T-helper 17 cell (primary cell): ENCODE measurements at places on chromosomes 16 and 17.

DNA sequence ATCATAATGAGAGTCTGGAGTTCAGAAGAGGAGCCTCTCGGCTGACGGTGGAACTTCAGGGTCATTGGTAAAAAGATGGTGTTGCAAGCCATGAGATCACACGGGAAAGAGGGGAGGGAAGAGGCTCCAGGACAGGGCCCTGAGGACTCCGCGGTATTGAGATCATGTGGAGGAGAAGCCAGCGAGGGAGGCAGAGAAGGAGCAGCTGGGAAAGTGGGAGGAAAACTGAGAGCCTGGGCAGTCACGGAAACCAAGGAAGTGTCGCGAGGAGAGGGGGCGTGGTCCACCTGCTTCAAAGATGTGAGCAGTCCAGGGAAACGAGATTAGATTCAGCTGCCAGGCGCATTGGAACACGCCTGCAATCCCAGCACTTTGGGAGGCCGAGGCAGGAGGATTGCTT, 27.7 kb upstream of the SBK1 start:
- DNase-seq = no peak

GRCh38 chr16:52070341-52071057, 476.4 kb downstream of the TOX3 start:
- DNase-seq = no peak

DNA sequence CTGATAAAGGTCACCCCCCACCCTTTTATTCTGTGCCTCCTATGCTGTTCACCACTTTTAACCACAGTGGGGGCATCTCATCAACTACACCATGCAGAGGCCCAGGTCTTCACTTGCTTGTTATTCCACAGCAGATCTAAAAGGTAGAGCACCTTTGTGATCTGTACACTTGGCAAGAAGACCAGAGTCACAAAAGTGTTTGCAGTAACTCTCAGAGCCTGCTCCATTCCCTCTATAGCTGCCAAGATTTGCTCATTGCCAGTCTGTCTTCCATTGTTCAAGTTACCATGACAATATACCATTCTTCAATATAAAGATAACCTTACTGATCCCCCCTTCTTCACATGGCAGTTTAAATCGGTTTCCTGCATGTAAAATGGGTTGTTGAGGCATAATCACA, 180.0 kb downstream of the TOX3 start:
- no peak for DNase-seq

DNA sequence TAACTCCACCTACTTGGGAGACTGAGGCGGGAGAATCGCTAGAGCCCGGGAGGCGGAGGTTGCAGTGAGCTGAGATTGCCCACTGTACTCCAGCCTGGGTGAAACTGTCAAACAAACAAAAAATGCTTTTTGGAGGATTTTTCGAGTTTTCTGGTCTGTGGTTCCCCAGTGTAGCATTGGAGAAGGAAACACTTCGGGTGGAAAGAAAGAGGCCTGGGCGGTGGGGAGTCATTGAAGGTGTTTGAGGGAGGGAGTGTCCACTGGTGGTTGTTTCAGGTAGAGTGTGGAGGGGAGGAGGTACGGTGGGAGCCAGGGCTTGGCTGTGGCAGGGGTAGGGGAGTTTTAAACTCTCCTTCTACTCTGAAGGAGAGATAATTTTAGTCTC, 1.2 kb downstream of the RNF213 start:
- DNase-seq = no peak

GRCh38 chr17:17833658-17834357, 3.0 kb downstream of the SREBF1 start:
- DNase-seq = no peak

DNA sequence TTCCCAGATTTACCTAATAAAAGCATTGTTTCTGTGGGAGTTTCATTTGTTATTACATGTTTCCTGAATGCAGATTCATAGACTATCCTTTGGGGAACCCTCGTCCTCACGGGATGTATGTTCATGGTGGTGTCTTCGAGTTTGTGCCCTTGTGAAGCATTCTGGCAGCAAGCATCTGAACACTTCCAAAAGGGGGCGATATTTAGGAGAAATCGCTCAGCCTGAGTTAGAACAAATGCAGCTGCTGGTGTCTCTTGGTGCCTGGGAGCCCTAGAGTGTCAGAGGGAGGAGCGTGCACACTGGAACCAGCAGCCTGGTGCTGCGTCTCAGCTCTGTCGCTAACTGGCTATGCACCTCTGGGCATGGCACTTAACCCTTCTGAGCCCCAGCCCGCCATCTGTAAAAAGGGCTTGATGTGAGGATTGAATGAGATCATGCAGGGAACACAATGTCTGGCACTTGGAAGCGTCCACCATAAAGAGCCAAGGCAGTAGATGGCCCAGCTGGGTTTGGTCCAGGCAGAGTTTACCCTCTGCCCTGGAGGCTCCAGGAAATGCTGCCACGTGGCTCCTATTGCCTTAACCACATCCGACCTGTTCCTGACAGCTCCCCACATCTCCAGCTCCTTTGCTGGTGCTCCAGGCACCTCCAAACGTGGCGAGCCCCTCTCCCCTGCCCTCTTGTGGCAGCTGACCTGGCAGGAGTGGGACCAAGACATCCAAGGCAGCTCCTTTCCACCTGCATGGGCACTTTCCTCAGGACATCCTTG, 25.0 kb upstream of the C16orf78 start:
- no peak for DNase-seq

- DNase-seq = no peak
These were observed 18.2 kb downstream of the VMP1 start for GRCh38 chr17:59725691-59726090.

- no peak for DNase-seq
These were observed 14.4 kb downstream of the CHCT1 start for GRCh38 chr17:60436676-60437075.

DNA sequence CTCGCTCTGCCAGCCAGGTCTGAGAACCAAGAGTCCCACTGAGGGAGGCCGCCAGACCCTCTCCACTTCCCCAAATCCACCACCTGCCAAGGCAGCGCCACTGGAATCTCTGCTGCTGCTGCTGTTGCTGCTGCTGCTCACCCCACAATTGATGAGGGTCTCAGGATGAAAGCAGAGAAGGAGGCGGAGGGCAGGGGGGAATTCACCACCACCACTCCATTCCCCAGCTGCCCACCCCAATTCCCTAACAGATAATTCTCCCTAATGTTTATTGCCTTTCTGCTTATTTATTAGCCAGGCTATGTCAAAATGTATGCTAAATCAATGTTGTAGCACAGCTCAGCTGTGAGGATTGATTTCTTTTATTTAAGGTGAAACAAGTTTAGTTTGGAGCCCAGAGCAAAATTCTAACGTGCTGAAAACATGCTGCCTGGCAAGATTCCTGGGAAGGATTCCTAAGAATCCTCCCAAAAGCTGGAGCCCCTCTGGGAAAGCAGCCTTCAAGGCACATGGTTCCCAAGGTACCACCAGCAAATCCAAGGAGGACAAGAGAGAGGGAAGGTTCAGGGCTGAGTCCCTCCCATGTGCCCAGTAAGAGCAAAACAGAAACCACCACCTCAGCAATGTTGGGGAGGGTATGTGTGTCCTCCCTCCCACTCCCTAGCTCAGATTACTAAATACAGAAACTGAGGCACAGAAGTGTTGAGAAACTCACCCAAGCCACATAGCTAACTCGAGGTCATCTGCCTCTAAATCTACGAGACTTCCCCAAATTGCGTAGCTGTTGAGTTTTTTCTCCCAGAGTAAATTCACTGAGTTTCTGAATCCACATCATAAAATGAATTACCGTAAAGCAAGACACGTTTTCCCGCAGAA, 12.2 kb upstream of the CDH5 start:
- DNase-seq = no peak

DNA sequence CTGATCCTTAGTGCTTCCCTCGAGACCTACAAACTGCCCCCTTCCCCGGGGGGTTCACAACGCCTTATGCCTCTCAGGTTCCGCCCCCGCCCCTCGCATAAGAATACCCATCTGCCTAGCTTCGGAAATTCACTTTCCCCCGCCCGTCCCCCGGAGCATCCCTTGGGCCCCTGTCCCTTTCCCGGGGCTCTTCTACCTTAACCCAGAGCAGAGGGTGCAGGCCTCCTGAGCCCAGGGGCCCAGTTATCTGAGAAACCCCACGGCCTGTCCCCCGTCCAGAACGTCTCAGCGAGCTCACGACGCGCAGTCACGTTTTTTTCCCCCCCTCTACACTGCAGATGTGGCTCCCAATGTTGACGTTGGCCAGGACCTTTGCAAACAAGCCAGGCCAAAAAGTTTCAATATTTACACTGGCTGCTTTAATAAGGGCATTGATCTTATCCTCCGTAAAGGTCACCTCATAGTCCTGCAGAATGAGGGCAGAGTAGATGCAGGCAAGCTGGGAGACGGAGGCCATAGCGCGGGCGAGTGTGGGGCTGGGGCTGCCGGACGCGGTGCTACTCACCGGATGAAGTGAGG, 1.4 kb upstream of the NBR1 start:
- no peak for DNase-seq

DNA sequence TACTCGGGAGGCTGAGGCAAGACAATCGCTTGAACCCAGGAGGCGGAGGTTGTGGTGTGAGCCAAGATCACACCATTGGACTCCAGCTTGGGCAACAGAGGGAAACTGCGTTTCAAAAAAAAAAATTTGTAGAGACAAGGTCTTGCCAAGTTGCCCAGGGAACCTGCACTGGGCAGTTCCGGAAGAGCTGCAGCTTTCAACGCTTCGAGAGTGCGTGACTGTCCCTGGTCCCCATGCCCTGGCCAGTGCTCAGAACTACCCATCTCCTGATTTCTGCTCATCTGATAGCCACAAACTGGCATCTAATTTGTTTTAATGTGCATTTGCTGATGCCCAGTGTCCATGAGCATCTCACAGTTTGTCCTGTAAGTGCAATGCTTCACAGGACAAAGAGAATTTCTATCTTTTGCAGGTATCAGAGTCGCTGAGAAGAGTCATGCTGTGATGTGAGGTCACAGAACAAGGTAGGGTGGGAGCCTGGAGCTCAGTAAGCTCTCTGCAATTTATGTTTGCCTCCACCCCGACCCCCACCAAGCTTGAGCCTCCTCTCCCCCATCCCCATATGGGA, 3.9 kb downstream of the ACTG1 start:
- DNase-seq = no peak

GRCh38 chr16:51095084-51095881, 55.8 kb downstream of the SALL1 start:
- no peak for DNase-seq

DNA sequence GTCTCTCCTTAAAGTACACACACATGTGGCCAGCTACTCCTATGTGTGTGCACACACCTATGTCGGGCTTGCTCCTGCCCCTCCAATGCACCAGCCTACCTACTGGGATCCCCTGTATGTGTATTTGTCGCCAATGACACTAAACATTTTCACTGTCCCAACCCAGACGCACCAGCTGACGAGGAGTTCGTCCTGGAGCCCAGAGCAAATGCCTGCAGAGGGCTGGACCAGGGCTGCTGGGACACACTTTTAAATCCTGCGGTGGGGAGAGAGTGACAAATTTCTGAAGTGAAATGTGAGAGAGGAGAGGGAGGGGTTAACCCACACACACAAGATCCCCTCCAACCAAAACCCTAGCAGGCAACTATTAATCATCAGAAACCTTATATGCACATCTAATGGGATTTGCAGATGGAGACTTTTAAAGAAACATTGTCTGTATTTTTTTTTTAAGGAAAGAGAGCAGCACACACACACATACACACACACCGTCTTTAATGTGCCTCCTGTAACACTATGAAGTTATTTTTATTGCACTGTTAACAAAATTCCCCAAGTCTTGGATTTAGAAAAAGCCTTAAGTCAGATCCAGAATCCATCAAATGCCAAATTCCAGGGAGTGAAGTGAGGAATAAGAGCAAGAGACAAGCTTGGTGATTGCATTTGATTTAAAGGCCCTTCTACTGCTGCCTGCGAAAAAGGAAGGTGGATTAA, at the start of gene MEOX1:
Gene MEOX1, minus strand, starts transcription at position 224 of the 714 bp plus-strand sequence. CDS start 388 bp downstream, outside the sequence.
- no peak for DNase-seq

- no peak for DNase-seq
These were observed 52.6 kb downstream of the ZFHX3 start for GRCh38 chr16:72995151-72995881.

DNA sequence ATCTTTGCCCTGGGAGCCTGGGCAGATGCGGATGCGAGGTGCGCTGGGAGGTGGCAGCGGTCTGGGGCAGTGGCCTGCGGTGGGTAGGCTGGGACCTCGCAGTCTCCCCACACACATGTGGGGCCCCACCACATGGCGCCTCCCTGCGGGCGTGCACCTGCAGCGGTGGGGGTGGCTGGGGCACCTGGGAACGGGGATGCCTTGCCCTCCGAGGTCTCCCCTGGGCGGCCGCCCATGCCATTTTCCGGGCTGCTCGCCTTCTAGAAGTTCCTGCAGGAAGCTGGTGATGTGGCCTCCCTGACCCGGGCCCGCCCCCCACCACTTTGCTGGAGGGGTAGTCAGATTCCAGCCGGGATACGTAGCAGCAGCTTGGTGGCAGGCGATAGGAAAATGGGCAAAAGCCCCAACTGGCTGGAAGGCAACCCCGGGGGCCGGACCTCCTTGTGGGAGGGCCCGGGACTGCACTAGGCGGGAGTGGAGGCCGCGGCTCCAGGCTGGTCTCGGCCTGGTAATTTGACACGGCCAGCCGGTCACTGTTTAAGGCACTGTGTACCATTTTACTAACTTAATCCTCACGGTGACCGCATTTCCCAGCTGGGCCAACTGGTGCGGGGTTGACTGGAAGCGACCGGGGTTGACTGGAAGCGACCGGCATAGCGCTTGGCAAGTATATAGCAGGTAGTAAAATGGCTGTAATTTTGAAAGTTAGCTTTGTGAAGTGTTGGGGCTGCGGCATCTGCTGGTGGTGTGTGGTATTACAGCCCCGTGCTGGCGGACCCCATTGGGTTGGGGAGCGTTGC, 38.5 kb downstream of the IGF2BP1 start:
- DNase-seq = no peak

- no peak for DNase-seq
These were observed 21.7 kb upstream of the USP36 start for GRCh38 chr17:78862073-78863023.

DNA sequence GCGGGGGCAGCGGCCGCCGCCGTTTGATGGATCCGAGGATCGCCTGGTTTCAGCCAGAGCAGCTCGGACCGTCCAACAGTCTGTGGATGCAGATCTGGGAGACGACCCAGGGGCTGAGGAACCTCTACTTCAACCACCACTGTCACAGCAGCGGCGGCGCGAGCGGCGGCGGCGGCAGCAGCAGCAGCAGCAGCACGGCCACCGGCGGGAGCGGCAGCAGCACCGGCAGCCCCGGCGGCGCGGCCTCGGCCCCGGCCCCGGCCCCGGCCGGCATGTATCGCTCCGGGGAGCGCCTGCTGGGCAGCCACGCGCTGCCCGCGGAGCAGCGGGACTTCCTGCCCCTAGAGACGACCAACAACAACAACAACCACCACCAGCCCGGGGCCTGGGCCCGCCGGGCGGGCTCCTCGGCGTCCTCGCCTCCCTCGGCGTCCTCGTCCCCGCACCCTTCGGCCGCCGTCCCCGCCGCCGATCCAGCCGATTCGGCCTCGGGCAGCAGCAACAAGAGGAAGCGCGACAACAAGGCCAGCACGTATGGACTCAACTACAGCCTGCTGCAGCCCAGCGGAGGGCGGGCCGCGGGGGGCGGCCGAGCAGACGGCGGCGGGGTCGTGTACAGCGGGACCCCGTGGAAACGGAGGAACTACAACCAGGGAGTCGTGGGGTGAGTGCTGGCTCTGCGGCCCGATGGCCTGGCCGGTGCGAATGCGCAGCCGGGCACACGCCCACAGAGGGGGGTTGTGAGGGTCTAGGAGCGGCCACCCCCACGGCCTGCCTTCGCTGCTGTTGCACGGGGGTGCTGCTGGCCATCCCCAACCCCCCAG, 702 bp downstream of the TENT4B start:
- DNase-seq = no peak

- no peak for DNase-seq
These were observed 100.4 kb downstream of the COPRS start for GRCh38 chr17:31758646-31759045.

- DNase-seq = no peak
These were observed 118.2 kb upstream of the CHMP6 start for GRCh38 chr17:80873307-80873951.

GRCh38 chr17:34314279-34314678, 5.0 kb upstream of the CCL8 start:
- DNase-seq = no peak
